Fibroblast of villous mesenchyme (primary cell): ENCODE measurements at places on chromosomes 2 and 18. TPM values are rescaled to one million over a fixed set of nuclear protein-coding genes. Genes with fewer than 3 reads are reported as not detected.

Gene SCN3A
- under 0.01 TPM in 1 of 2 replicates, not detected in the other for total RNA-seq

Gene REG3A
- not detected in 2 replicates for total RNA-seq

Gene GPR35
- 0.32 and 0.43 TPM in 2 replicates for total RNA-seq

Gene DSG1
- total RNA-seq: not detected in 2 replicates

Gene UCN
- 0.43 and 0.64 TPM in 2 replicates for total RNA-seq

Gene PSD4
- 2.9 and 4.7 TPM in 2 replicates for total RNA-seq

Gene GPR75
- total RNA-seq: 2.6 and 4.7 TPM in 2 replicates

Gene CCDC141
- total RNA-seq: under 0.01 TPM in 1 of 2 replicates, not detected in the other

Gene UGT1A8
- under 0.01 TPM in 1 of 2 replicates, not detected in the other for total RNA-seq

Gene REG1B
- not detected in 2 replicates for total RNA-seq

Gene KCNJ3
- total RNA-seq: not detected in 2 replicates

Gene MFF
- 67.0 and 85.9 TPM in 2 replicates for total RNA-seq
